ENCODE measurements at places on chromosomes 12 and 14. TPM values are rescaled to one million over a fixed set of nuclear protein-coding genes. Genes with fewer than 3 reads are reported as not detected.

Gene FIGNL2
- 0.30 TPM for total RNA-seq

Gene FGF6
- not detected for total RNA-seq

Gene C1R
- total RNA-seq, result 143 TPM

GRCh38 chr12:1800401-1801302 lies 19.7 kb upstream of the LRTM2 start:
- no peak for DNase-seq

GRCh38 chr14:32202491-32202997 lies 525 bp downstream of the RNU6-8 start:
- DNase-seq, result no peak

DNA sequence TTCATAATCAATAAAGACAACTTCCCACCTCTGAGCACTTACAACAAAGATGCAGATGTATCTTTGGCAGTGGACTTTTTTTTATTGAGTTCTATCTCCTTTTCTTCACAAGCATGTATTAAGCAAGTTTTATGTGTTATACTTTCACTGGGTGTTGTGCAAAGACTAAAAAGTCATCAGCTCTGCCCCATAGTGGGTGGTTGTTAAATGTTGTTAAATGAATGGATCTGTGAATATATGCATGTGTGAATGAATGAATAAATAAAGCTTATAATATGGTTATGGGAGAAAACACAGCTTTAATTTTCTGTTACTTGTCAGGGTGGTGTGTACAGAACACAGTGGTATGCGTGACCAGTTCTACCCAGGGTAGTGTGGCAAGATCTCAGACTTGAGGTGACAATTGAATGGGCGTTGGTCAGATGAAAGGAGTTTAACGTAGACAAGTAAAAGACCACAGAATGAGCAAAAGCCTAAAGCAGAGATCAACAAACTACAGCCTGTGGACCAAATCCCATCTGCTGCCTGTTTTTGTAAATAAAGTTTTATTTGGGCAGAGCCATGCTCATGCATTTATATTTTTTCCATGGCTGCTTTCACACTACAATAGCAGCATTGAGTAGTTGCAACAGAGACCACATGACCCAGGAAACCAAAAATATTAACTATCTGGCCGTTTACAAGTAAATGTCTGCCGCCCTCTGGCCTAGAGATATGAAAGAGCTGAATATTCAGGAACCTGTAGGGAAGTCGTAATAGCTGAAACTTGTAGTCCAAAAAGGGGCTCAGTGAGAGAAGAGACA lies 207.4 kb upstream of the EEA1 start:
- DNase-seq, result no peak

DNA sequence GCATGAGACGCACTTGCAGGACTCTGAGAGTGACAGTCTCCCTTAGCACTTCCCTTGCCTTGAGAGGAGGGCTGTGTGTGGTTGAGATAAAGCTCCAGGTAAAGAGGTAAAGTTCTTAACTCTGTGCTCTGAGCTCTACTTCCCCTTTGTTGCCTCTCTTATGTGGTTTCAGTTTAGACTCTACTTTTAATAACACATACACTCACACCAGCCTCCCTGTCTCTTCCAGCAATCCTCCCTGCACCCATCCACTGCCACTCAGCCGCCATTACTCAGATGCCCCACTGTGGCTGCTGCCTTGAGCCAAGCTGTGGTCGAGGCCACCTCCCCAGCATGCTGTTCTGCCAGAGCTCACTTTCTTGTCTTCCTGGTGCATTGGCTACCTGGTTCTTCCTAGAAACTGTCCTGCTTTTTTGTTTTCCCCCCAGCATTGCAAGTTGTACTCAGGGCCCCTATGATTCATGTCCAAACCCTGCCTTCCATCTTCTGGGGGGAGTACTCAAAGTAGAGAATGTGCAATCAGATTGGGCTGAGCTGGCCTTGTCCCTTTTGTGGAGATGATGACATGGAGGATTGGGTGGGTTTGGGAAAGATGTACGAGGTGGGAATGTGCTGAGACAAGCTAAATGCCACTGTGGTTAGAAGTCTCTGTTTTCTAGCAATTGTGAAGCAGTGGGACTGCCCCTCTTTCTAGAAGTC lies 115.5 kb upstream of the PARP11 start:
- DNase-seq, result no peak
